ENCODE measurements at places on chromosomes 4 and X.

DNA sequence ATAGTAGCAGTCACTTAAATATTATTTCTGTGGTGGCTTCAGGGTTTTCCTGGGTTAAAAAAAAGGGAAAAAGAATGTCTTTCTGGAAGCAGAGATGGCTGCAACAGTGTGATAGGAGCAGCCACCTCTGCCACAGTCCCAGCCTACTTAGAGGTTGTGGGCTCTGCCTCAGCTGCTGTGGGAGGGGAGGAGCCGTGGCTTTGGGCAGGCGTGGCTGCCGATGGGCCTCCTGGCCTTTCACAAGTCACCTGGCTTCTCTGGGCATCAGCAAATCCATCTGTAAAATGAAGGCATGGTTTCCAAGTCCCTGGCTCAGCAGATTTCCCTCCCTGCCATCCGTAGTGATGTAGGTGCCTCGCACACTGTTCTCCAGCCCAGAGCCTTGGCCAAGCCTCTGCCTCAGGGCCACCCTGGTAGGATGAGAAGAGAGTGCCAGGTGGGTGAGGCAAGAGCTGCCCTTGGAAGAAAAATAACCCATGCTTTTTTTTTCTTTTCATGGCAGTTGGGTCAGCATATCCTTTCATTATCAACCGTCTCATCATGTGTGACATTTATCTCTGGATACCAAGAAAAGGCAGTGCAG, 66.1 kb downstream of the PTTG2 start:
- no peak for DNase-seq

GRCh38 chrX:110142096-110142495, 139.2 kb downstream of the TMEM164 start:
- no peak for DNase-seq

- DNase-seq: no peak
Observed at GRCh38 chrX:20654596-20655106, 387.9 kb upstream of the RPS6KA3 start.

DNA sequence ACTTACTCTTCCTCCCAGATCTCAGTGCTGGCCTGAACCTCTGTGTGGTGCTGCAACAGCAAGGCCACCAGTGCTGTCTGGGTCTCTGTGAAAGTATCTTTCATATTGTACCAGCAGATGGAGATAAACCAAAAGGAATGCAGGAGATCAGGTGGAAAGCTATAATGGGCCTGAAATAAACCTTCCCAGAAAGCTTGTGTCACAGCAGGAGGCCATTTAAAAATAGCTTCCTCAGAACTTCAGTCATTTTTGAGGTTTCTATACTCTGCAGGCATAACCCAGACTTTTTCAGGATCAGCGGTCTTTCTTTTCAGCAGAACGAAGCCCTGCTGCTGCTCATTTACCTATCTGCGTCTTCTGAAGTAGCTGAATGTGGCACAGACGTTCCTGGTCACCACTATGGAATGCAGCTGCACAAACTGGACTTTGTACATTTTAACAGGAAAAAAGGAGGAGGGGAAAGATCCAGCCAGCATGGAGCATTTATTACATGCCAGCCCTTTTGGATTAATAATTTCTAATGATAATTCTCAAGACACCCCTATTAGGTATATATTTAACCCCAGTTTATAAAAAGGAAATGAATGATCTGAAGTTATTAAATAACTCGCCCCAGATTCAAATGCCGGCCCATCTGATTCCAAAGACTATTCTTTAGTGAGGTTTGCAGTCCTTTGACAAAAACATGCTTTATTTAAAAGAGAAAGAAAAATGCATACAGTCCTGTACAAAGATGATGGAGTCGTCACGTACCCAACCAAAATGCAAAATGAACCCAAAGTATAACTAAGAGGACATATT, 119.7 kb downstream of the NFKB1 start:
- no peak for DNase-seq

- no peak for DNase-seq
Observed at GRCh38 chr4:184346682-184347081, 127.7 kb downstream of the IRF2 start.

DNA sequence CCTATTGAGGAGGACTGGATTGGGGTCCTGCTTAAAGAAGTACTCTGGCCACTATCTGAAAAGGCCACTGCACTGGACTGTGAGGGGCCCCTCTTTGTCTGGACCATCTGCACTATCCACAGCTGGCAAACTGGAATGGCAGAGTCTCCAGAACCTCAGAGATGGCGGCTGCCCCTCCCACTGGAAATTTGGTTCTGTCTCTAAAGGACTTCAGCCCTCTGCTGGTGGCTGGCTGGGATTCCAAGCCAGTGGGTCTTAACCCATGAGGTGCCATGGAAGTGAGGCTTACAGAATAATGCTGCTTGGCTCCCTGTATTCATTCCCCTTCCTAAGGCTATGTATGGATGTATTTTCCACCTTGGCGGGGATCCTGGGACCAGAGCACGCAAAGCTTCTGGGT, 41.6 kb upstream of the CYLC1 start:
- no peak for DNase-seq

- no peak for DNase-seq
Observed at GRCh38 chr4:168388890-168389289, 70.3 kb upstream of the DDX60 start.

- DNase-seq: no peak
Observed at GRCh38 chrX:38452603-38453002, 100.2 kb downstream of the OTC start.

DNA sequence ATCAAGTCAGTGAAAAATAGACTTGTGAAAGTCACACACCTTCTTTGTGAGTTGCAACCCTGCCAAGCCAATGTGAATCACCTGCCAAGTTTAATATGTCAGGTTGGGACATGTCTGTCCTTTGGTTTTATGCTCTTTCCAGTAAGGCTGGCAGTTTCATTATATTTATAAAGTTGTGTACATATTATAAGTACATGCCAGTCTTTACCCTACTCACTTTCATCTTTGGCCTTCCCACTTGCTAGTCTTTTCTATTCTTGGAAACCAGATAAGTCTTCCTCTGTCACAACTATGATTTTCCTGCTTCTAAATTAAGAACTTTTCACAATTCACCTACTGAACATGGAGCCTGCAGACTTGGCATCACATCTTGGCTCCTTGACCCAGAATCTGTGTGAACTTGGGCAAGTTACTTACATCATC, 680.7 kb upstream of the BOD1L1 start:
- no peak for DNase-seq

GRCh38 chr4:163482190-163482589, 8.6 kb upstream of the TKTL2 start:
- no peak for DNase-seq

DNA sequence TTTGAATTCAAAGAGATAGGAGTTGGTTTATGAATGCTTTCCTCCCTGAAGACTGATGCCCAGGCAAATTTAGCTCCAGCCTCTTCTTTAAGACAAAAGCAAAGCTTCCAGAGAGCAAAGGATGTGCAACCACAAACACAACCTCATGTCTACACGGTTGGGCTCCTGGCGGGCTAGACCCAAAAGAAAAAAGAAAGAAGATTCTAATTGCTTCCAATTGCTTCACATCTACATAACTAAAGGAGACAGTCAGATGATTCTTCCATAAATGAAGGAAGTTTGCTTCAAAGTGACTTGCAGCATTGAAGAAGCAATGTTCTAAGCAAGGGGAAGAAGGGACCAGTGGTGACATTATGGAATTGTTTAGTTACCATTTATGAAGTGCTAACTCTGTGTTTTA, 1603.0 kb upstream of the TENM3 start:
- DNase-seq: no peak

GRCh38 chrX:16082470-16083085, 40.8 kb upstream of the GRPR start:
- no peak for DNase-seq

DNA sequence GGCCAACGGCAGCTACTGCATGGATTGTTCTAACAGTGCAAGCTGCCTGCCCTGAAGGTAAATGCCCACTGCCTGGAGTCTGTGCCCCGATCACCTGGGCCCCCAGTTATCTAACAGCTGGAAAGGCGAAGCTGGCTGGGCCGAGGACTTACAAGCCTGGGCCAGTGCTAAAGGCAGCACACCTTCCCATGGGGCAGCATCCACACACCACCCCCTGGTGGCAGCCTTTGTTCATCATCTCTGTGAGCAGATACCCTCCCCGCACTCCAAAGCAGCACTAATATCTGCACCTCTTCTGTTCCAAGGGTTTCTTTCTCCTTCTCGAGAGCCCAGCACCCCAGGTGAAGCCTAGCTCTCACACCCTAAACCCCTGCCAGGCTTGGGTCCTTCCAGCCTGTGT, 7.6 kb downstream of the SLC2A9 start:
- no peak for DNase-seq

GRCh38 chr4:55249476-55249875, 96.6 kb upstream of the SRD5A3 start:
- DNase-seq: no peak

DNA sequence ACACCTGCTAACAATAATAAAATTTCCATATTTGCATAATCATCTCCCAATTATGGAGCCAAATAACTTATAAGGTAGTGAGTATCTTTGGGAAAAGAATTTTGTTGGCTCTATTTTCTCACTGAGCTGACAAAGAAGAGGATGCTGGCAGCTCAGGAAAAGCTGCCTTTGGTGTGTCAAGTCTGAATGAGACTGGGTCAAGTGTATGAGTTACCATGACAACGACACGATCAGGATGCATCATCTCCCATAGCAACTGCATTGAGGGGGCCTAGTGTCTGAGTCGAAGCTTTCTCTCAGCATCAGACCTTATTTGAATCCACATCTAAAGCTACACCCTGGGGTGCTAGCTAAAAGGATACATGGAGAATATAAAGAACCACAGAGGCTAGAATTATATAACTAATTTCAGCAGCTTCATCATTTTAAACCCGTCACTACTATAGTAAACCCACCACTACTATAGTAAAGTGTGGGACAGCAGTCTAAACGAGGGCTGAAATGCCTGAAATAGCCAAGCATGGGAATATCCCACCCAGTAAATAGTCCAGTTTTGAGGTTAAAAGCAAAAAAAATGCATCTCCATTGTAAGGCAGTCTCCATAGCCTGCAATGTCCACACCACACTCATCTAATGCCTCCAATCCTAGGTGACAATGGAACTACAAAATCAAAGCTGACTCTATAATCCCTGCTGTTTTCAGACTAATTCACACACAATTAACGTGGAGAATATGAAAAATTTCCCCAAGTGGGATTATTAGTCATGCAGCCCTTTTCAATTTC, 16.0 kb downstream of the GSPT2 start:
- no peak for DNase-seq

DNA sequence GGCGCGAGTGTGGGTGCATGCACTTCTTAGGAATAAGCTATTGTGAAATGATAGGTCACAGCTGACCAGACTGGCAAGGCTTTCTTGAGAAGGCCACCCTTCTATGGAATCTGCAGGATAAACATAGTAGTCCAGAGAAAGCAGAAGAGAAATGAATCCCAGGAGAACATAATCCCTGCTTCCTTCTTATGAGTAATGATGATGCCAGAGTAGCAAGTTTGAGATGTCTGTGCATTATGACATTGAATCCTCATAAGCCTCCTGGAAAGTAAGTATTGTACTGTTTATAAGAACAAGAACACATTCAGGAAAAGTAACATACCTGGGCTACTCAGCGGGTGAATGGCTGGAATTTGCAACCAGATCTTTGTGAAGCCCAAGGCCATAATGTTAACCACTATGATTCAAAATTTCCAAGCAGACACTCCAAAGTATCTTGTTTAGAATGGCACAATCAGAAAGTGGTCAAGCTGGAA, 272.1 kb upstream of the HS3ST1 start:
- DNase-seq: no peak

- DNase-seq: no peak
Observed at GRCh38 chr4:48141048-48141447, 7.0 kb upstream of the TXK start.

DNA sequence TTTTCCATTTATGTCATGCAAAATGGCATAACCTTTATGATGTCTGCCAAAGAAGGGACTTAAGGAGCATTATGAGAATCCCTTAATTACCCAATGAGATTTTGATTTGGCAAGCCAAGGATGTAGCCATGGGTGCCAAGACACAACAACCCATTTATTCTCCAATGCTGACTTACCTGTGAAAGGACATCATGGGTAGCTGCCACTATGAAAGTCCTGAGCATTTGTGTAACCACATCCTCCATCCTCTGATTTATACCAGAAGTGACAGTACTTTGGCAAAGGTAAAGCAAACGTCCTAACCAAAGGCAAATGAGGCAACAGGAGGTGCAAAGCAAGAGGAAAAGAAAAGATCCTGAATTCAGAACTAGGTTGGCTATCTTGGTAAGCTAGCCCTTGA, 87.3 kb upstream of the EMCN start:
- no peak for DNase-seq

DNA sequence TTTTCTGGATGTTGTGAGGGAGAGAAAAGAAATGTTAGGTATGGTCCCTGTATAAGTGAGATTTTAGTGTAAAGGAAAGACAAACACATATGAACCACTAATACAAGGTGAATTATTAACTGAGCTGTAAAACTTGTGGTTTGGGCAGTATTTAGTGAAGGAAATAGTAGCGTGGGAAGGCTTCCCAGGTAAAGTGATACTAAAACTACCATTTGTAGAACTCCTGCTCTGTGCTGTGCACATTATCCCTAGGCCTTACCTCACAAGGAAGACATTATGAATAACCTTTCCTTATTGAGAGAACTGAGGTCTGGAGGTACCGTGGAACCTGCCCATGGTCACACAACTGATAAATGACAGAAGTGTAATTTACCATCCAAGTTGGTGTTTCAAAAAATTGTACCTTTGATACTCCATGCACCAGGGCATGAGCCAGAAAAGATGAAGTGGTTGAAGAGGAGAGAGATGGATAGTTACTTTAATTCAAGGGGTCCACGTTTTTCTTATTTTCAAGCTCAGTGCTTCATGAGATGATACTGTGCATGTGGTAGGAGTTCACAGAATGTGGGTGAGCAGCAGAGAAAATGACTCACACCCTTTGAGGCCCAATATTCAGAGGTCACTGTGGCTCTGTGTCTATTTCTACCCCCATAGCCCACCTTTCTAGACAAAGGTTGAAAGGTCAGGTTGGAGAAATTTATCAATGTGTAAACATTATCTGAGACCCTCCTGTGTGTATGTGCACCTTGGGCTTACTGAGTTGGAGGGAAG, 2.6 kb upstream of the VSIG4 start:
- no peak for DNase-seq

DNA sequence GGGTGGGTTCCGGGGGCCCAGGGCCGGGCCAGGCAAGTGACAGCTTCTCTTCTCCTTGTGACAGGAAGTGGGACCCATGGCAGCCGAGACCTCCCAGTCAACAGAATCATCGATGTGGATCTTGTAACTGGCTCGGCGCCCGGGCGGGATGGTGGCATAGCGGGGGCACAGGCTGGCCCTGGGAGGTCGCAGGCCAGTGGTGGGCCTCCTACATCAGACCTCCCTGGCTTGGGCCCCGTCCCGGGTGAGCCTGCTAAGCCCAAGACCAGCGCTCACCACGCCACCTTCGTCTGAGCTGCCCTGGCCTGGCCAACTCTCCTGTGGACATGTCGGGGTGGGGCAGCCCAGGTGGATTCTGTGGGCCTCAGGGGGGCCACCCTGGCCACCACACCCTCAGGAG, 2.4 kb upstream of the HGFAC start:
- DNase-seq: no peak

Measured in activated CD4-positive, alpha-beta T cell treated with anti-CD3 and anti-CD28 coated beads for 4 hours (primary cell).